ENCODE measurements at places on chromosomes 11 and 22.

GRCh38 chr22:41620589-41621098 is at the start of gene DESI1:
Gene DESI1, minus strand, starts transcription at chr22:41621043. Its CDS starts 204 bp downstream, at chr22:41620839.
- no peak for DNase-seq

DNA sequence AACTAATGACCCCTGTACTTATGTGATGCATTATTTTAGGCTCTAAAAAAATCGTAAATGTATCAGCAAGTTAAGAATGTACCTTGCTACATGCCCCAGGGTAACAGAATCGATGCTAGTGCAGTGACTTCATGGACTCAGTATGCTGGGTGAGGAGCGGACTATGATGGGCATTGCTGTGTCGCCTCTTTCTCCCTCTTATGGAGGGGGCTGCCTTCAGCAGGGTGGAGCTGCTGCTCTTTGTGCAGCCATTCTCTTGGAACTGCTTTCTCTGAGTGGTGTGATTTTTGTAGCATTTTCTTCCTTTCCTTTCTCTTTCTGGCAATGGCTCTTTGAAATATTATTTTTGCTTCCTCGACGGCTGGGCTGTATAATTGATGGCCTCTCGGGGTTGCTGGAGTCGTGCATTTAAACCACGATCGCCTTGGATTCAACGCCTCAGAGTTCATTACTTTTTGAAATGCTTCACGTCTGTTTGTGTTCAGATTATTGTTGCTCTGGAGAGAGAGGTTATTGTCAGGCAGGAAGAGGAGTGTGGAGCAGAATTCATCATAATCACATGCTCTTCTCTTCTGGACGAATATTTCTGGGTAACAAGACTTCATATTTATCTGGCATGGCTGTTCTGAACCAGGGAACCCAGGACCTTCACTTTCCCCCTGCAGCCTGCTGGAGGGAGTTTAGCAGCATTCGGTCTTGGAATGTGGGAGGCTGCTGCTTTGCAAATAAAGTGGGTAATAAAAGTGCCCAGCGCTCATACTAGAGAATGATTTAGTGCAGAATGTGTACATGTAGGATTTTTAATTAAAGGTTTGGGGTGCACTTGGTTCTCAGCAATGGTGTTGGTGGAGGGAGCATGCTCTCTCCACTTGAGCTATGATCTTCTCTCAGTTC is 804.2 kb downstream of the NTM start:
- no peak for DNase-seq

GRCh38 chr11:29333993-29334775 is 682.6 kb downstream of the KCNA4 start:
- DNase-seq, result peak; percentile 44

GRCh38 chr22:42192547-42192946 is 61.9 kb upstream of the CYP2D6 start:
- no peak for DNase-seq

DNA sequence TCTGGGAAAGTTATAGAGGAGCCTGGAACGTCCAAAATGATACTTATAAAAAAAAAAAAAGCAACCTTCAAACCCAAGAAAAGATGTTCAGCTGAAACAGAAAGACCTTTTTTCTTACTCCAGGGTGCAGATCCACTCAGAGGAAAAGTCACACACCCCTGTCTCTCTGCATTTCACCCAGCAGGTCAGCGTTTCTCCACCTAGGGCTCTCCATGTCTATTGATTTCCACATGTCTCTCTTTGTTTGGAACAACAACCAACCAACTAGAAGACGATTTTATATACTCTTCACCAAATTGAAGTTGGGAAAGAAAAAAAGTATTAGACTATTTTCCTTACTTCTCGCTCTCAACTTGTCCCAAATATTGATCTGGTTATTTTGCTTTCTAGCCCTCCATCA is 42.2 kb upstream of the BLID start:
- DNase-seq, result no peak

DNA sequence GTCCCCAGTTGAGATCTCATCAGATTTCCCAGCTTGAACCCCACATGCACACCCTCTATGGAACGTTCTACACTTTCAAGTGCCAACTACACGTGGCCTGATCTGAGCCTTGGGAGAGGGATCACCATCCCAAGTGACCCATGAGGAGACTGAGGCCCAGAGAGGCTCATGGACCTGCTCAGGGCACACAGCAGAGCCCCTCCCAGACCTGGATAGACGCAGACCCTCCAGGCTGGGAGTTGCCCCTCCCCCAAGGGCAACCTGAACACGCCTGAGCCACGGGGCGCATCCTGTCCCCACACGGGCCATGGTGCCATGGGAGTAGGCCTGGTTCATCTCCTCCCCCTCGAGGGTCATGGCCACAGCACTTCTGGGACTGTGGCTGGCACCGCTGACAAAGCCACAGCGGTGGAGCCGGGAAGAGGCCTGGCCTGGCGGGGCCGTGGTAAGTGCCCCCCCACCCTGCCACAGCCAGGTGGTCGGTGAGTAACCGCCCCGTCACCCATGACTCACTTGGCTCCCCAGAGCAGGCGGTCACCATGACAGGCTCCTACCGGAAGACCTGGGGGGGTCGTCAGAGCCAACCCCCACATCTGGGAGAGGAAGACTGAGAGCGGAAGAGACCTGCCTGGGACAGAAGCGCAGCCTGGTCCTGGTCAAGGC is 8.1 kb downstream of the WNT7B start:
- peak; percentile 21 for DNase-seq

GRCh38 chr11:130043575-130043974 is 26.1 kb upstream of the APLP2 start:
- DNase-seq, result no peak

DNA sequence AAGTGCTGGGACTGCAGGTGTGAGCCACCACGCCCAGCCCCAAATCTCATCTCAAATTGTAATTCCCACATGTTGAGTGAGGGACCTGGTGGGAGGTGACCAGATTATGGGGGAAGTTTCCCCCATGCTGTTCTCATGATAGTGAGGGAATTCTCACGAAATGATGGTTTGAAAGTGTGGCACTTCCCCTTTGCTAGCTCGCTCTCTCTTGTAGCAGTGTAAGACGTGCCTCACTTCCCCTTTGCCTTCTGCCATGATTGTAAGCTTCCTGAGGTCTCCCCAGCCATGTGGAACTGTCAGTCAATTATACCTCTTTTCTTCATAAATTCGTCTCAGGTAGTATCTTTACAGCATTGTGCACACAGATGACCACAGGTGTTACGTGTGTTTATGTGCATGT is 357.8 kb downstream of the CADM1 start:
- no peak for DNase-seq

DNA sequence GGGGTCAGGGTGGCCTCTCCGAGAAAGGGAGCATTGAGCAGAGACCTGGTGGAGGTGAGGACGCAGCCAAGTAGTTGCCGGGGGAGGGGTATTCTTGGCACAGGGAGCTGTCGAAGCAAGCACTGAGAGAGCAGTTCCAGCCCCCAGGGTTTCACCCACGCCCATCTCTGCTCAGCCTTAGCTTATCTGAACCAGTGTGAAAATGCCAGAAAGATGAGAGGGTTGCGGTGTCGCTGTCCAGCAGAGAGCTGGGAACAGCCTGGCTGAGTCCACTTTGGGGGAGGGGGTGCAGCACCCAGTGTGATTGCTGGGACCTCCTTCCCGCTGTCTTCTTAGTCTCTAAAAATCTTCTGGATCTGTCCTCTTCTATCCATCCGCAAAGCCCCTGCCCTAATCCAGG is 123.3 kb upstream of the TBCEL start:
- no peak for DNase-seq

DNA sequence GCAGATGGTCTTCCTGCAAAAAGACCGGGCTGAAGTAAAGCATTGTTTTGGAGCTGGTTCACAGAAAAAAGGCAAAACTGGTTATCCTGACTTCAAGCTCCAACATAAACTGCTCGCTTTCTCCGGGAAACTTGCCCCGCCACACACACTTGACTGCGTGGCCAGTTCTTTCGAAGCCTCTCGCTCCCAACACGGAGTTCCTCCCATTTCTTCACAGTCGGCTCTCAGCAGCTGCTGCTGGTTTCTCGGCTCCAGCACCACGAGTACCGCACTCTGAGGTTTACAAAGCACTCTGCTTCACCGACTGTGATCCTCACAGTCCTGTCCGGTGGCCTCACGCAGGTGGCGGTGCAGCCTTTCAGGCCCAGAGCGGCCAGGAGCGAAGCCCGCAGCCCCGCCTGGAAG is 264 bp downstream of the CHEK1 start:
- DNase-seq, result no peak

GRCh38 chr11:10514202-10514601 is 26.8 kb downstream of the RNF141 start:
- DNase-seq, result no peak

DNA sequence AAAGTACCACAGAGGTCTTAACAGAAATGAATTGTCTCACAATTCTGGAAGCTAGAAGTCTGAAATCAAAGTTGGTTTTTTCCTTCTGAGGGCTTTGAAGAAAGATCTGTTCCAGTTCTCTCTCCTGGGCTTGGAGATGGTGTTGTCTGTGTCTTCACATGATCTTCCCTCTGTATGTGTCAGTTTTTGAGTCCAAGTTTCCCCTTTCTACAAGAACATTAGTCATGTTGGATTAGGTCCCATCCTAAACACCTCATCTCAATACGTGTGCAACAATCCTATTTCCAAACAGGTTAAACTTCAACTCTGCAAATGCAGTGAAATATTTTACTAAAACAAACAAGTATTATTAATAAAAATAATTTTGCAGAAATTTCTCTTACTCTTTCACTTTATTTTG is 3.1 kb upstream of the PTS start:
- no peak for DNase-seq

DNA sequence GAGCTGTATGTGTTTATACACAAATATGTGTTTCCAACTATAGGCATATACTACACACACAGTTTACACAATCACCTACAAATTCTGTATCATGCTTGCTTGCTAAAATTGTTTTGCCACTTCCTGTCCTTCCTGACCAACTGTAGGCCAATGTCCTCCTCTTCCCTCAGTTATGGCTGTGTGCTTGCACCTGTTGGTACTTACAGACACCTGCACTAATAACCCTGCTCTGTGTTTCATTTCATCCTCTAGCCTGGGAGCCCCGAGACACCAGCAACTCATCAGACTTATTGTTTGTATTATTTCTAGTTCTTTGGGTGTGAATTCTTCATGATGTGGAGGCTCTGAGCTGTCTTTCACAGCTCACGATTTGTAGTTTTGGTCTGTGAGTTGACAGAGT is 1.8 kb upstream of the NCF4 start:
- DNase-seq, result no peak

- DNase-seq, result no peak
Observed at GRCh38 chr22:28120691-28121592, 201.9 kb upstream of the PITPNB start.

- DNase-seq, result no peak
Observed at GRCh38 chr22:40593460-40594273, 42.9 kb downstream of the MRTFA start.

DNA sequence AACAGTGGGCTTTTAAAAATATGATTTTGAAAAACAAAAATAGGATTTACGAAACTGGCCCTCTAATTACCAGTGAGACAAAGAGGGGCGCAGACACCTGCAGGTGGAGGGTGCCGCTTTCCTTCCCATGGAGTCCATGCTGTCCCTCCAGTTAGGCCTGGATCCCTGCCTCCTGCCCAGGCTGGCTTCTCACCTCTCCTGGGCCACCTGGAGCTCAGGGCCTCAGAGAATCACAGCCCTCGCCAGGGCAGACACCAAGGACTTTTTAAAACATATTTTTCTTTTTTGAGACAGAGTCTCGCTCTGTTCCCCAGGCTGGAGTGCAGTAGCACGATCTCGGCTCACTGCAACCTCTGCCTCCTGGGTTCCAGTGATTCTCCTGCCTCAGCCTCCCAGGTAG is 1437.2 kb downstream of the TBC1D22A start:
- DNase-seq, result no peak

GRCh38 chr11:87603887-87604286 is 566.2 kb downstream of the TMEM135 start:
- DNase-seq, result no peak

GRCh38 chr11:31421820-31422219 is 52.2 kb downstream of the DNAJC24 start:
- no peak for DNase-seq

GRCh38 chr11:71485466-71485865 is 32.5 kb downstream of the NADSYN1 start:
- no peak for DNase-seq

GRCh38 chr22:47030881-47031627 is 268.6 kb downstream of the TBC1D22A start:
- peak; percentile 74 for DNase-seq

DNA sequence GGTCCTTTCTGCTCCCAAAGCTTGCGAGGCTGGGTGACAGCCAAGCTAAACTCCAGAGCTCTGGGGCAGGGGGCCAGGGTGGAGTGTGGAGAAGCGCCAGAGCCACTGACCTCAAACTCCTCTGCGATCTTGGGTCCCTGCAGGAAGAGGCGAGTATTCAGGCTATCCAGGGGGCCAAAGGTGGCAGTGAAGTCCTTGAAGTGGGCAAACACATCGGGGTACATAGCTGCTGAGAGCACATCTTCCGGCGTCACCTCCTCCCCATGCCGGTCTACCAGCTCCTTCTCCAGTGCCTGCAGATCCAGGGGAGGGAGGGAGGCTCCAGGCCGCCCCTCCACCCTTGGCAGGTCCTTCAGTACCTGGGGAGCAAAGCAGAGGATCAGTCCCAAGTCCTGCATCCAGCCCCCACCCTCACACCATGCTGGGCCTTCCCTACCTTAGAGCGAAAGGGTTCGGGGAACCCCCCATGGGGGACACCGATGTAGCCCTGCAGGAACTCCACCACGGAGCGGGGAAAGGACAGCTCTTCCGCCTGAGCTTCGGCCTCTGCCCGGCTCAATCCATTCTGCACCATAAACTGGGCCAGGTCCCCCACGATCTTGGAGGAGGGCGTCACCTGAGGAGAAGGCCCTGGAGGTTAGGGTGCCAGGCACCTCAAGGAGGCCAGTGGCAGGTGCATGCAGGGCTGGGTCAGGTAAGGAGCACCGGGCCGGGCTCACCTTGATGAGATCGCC is 6.4 kb downstream of the RCE1 start:
- DNase-seq, result no peak

GRCh38 chr11:46006418-46007070 is 84.1 kb downstream of the LARGE2 start:
- no peak for DNase-seq

DNA sequence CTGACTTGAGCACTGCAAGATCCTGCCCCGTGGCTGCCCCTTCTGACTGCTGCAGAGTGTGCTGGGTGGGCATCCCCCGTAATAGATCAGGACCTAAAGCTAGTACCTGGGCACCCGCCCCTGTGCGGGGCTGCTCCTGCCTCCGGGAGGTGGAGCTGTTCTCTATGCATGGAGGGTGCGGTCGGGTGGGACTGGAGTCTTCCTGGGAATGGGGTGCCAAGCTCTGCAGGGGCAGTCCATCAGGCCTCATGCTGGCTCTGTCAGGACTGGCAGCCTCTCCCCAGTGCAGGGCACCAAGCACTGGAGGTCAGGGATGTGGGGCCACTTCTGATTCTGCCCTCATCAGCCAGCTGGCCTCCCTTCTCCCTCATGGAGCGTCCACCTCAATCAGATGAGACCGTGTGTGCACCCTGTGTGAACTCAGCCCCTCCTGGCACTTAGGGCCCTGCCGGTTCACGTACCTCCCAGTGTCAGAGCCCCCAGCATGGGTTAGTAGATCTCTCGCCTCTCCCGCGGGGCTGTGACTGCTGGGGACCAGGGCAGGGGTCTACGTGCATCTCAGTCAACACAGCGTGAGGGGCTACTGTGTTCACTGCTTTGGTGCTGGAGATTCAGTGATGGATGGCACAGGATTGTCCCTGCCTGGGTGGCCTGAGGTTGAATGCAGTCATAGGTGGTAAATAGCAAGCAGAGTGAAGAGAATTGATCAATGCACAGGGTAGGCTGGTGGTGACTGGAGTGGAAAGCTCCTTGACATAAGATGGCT is 30.8 kb downstream of the MPPED1 start:
- DNase-seq, result no peak

- no peak for DNase-seq
Observed at GRCh38 chr11:112615238-112615637, 346.0 kb upstream of the NCAM1 start.
